AG09319 (cell line): ENCODE measurements at places on chromosomes 11 and 22.
A peak's percentile ranks its signal among the peaks of the same experiment; 100 is the strongest.

- DNase-seq = no peak
These were observed 67.4 kb downstream of the ZNRF3 start for GRCh38 chr22:28950617-28951411.

DNA sequence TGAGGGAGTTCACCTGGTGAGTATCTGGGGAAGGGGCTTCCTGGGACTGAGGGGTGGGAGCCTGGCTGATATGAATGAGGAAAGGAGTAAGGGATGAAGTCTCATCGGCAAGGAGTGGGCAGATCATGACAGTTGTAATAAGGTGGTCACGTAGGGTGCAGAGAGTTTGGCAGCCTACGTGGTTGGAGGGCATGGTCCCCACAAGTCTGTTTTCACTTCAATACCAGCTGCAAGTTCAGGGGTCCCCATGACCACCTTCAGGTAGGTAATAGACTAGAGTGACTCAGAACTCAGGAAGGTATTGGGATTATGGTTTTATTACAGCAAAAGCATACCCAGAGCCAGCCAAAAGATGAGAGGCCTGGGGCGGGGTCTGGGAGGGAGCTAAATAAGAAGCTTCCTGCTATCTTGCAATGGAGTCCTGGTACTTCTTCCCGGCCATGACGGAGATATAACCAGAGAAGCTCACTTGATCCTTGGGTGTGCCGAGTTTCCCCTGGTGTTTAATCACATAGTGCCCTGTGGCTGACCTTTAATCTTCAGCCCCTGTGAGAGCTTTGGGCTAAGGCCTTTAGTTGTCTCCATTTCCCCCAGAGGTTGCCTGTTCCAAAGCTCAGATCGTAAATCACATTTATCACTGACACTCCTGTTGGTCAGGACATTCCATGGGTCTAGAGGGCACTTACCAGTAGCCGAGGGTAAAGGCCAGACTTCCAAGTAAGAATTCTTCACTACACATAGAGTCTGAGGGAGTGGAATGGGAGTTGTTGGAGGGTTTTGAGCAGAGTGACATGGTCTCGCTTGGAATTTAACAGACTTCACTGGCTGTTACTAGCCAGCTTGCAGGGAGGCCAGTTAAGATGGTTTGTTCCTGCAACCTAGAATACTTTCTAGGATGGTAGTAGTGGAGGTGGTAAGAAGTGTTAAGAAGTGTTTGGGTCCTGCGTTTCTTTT is 9.1 kb downstream of the SLC3A2 start:
- DNase-seq = no peak

GRCh38 chr11:130631119-130631518 is 182.7 kb downstream of the ADAMTS15 start:
- DNase-seq = no peak

- no peak for DNase-seq
These were observed 47.4 kb downstream of the SHANK2 start for GRCh38 chr11:71204748-71205664.

- DNase-seq = no peak
These were observed 258.3 kb downstream of the LRRC4C start for GRCh38 chr11:41201156-41201555.

DNA sequence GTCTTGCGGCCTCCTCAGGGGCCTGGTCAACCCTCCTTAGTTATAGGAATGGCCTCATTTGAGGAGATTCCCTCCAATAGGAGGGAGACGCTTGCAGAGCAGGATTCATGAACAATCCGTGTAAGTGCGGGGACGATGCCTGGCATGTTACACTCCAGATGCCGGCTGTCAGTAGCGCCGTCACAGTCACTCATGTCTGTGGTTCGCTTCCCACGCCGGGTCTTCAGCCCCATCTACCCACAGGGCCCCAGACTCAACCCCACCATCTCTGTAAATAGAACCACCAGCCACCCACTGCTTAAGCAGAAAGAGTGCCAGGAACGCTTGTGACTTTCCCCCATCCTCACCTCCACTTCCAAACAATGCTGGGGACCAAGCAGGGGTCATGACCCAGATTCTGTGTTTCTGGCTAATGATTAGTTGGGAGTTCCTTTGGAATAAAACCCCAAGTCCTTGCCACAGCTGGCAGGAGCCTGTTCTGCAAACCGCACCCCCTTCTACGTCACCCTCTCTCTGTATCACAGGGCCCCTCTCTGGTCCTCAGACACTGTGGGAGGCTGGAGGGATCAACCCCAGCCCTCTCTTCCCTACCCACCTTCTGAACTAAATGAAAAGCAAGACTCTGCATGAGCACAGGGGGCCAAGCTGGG is 38.8 kb upstream of the TOLLIP start:
- no peak for DNase-seq

GRCh38 chr22:23168391-23169042 is 11.8 kb upstream of the BCR start:
- DNase-seq = no peak

GRCh38 chr11:122048401-122048800 is 67.6 kb downstream of the BLID start:
- no peak for DNase-seq

- no peak for DNase-seq
These were observed 97.9 kb upstream of the NCAM1 start for GRCh38 chr11:112863305-112863704.

GRCh38 chr11:79902493-79902892 is 461.7 kb upstream of the TENM4 start:
- DNase-seq = no peak

DNA sequence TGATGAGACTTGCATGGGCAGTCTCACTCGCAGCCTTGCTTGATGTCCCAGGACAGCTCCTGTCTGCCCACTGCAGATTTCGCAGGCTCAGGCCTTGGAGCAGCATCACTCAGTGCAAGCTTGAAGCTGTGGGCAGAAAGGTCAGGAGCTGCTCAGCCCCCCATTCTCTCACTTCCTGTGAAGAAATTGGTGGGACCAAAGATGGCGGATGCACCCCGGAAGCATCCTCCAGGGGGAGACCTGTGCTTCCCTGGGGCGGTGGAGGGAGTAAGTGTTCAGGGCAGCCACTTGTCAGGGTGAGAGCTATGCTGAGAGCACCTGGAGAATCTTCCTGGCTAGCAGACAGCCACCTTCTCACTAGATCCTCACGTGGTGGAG is 11.3 kb downstream of the PLAAT2 start:
- no peak for DNase-seq

- DNase-seq = peak; percentile 79
These were observed 110.1 kb downstream of the NOX4 start for GRCh38 chr11:89381094-89381493.

- no peak for DNase-seq
These were observed 15.6 kb upstream of the GNAZ start for GRCh38 chr22:23054531-23055257.

DNA sequence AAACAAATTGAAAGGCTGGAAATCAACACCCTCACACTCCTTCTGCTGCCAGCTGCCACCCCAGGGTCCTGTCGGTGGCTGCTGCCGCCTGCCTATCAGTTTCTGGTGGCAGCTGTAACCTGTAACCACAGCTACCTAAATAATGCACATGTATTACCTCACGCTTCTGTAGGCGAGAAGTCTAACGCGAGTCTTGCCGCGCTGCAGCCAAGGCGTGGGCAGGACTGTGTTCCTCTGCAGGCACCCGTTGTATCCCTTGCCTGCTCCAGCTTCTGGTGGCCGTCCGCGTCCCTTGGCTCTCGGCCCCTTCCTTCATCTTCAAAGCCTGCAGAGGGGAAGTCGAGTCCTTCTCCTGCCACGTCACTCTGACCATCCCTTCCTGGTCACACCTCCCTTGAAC is 44.1 kb upstream of the GCAT start:
- no peak for DNase-seq

DNA sequence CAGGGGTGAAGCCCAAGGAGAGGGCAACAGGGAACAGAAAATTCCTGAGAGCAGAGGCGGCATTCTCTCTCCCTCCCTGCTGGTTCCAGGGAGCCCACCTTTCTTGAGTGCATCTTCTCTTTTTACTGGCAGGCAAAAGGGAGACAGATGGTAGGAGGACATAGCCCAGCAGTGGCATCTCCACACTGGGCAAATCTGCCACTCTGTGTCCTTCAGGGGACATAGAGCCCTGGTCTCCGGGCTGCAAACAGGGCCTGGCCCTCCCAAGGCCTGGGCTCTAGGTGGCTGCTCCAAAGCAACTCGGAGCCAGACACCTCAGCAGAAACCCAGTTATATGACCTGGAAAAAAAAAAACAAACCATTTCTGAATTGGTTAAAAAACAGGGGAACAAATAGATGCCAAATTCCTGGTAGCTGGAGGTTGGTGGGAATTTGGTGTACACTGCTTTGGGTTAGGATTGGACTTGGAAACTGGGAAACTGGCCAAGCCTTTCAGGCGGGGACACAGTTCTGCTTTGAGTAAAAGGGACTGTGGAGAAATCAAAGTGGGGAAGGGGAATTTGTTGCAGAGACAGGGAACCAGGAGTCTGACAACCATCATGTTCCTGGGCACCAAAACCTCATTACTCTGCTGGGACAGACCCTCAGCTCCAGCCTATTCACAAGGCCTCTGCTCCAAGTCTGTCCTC is 23.6 kb upstream of the DKK3 start:
- DNase-seq = no peak

DNA sequence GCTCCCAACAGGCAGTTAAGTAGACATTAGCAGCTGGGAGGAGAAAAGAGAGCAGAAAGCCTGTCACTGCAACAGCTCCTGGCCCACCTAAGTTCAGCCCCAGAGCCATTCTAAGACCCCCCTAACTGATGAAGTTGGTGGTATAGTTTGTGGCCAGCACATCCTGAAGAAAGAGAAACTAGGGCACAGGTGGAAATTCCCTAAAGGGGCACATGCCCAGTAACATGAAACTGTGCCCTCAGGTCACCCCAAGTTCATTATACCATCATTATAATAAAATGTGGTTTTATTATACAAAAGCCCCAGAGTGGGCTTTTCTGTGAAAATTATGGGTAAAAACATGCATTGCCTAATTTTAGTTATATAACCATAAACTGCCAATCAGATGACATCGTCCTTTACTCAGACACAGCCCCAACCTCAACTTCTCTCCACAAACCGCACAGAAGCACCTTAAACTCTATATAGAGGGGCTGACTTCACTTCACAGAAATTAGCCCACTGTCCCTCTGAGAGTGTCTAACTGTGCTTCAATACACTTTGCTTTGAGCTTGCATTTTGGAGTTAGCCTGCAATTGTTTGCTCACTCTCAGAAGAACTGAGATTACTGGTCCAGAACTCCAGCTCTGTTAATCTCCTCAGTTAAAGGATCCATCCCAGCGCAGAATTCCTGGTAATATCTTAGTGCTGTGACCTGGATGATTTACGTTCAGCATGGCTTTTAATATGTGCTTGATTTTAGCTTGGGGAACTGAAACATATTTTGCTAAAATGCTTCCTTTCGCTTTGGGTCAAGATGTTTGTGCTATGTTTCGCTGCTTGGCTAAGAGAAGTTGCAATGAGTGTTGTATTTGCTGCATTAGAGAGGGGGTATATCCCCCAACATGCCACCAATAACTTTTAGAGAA is 1.8 kb upstream of the APOL3 start:
- no peak for DNase-seq

- DNase-seq = no peak
These were observed 139.0 kb downstream of the UVRAG start for GRCh38 chr11:75954039-75954438.

DNA sequence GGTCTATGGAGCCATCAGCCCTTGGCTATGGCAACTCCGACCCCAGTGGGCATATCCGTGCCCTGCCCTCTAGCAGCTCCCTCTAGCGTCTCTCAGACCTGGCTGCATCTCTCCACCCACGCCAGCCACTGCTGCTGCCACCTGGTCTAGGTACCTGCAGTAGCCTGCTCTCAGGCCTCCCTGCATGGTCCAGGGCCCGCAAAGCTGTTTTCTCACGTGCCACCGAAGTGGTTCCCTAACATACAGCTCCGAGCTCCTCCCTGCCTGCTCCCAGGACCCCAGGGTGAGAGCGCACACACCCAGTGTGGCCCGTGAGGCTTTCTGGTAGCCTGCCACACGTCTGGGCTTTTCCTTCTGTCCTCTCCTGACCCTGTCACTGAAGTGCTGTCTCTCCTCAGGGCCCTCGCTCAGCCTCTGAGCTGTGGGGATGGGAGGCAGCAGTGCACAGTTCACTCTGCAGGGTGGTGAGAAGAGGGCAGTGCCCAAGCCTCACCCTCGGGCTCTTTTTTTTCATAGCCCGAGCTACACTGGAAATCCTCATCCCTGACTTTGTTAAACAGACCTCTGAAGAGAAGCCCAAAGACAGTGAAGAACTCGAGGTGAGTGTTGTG is 14.3 kb downstream of the DGCR8 start:
- no peak for DNase-seq

- DNase-seq = no peak
These were observed 98.5 kb downstream of the SMCO4 start for GRCh38 chr11:93444617-93445073.

DNA sequence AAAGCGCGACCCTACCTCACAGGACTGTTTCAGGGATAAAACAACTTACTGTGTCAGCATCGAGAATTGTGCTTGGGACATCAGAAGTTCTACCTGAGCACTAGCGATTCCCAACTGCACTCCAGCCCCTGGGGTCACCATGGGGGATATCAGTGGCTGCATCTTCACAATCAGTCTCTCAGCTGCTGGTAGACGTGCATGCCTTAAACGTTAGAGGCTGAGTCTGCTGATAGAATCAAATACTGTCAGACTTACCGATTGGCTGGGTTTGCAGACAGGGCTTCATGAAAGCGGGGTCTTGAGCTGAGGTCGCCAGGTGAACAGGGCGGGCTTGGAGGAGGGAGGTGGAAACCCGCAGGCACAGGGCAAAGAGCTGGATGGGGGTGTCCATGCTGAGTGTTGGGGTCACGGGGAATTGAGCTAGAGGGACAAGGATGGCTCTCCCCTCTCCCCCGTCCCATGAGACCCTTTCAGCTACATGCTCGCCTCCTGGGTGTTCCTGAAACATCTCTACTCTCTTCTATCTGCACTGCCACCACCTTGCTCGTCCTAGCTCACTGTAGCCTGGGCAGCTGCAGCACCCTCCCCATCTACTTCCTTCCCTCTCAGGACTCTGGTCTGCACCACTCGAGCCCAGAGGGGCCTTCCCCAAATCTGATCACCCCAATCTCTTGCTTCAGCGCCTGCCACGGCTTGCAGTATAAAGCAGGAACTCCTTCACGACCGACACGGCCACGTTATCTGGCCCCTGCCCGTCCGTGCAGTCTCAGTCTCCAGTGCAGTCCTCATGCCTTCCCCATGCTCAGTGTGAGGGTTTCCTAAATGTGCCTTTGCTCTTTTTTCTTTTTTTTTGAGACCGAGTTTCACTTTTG is 43.5 kb downstream of the ST14 start:
- DNase-seq = no peak

GRCh38 chr11:2517016-2517385 is 72.2 kb downstream of the KCNQ1 start:
- DNase-seq = no peak

GRCh38 chr11:75431533-75432525 is 1.2 kb downstream of the KLHL35 start:
- DNase-seq = no peak

GRCh38 chr11:75850787-75851186 is 35.8 kb downstream of the UVRAG start:
- DNase-seq = no peak

GRCh38 chr11:85827748-85828639 is 17.1 kb upstream of the SYTL2 start:
- peak; percentile 54 for DNase-seq
